Fibroblast of skin of left biceps (primary cell): ENCODE measurements at places on chromosomes 1 and 21.

GRCh38 chr1:46303872-46304326 lies 401 bp downstream of the UQCRH start:
- no peak for DNase-seq

DNA sequence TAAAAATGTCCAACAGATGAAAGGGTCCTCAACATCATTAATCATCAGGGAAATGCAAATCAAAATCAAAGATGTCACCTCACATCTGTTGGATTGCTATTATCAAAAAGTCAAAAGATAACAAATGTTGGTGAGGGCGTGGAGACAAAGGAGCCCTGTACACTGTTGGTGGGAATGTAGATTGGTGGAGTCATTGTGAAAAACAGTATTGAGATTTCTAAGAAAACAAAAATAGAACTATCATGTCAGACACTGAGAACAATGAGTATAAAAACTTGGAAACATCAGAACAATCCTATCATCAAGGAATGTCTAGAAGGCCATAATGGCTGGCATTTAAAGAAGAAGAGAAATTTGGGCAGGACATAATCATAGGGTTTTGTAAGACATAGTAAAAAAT lies 209.2 kb upstream of the PTGFR start:
- no peak for DNase-seq

DNA sequence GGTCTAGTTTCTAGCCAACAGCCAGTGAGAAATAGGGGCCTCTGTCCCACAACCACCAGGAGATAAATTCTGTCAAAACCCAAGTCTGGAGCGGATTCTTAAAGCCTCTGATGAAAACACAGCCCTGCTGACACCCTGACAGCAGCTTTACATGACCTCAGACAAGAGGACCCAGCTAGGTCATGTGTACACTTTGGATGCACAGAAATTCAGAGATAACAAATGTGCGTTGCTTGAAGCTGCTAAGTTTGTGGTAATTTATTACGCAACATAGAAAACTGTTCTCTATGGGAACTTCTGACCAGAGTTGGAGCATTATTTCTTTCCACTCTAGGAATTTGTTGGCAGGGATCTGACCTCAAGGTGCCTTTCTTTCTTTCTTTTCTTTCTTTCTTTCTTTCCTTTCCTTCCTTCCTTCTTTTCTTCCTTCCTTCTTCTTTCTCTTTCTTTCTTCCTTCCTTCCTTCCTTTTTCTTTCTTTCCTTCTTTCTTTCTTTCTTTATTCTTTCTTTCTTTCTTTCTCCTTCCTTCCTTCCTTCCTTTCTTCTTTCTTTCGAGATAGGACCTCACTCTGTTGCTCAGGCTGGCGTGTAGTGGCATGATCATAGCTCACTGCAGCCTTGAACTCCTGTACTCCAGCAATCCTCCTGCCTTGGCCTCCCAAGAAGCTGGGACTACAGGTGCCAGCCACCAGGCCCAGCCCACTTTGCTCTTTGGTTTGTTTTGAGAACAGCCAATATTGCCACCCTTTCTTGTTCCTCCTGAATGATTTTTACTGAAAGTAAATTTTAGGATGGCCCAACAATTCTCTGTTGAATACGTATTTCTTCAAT lies 14.9 kb upstream of the HMGCS2 start:
- DNase-seq = no peak

- peak; percentile 26 for DNase-seq
Observed at GRCh38 chr1:198007687-198008607, 90.8 kb downstream of the LHX9 start.

GRCh38 chr1:200619894-200620272 lies 668 bp downstream of the KIF14 start:
- no peak for DNase-seq

DNA sequence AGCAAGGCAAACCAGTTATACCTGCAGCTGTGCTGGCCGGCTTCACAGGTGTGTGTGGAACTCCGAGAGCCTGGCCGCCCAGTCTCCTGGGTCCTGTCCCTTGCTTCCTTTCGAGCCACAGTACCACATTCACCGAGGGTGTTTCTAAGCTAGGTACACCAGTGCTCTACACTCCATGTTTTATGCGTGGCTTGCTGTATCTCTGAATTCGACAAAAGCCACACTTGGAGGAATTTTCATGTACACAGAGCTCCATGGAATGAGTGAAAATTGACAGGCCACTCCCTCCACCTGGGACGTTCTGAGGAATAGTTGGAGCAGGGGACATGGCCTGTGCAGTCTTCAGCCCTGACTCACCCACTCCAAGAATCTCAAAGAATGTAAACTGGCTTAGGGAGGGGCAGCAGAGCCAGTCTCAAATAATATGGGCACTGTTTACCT lies 14.0 kb downstream of the ETS2 start:
- no peak for DNase-seq

- DNase-seq = peak; percentile 8
Observed at GRCh38 chr1:2414297-2414958, 2.1 kb upstream of the PEX10 start.

GRCh38 chr1:167450843-167451242 lies 67.5 kb downstream of the CD247 start:
- no peak for DNase-seq

DNA sequence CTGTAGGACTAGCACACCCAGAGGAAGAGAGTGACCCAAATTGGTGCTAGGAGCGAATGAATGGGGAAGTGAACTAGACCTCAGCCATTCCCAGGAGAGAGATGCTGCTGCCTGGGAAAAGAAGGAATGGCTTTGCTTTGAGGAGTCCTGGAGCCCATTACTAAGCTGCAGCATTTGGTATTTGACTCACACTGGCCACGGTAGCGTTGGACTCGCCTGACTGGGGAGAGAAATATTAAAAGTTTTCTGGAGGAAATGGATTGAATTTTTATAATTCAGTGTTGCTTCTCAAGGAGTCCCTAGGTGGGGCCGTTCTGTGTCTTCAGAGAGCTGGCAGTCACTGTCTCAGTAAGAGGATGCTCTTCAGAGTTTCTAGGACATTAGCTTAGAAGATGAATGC lies 40.2 kb downstream of the PIK3CD start:
- DNase-seq = no peak

- no peak for DNase-seq
Observed at GRCh38 chr1:162070094-162070748, 730 bp downstream of the NOS1AP start.

DNA sequence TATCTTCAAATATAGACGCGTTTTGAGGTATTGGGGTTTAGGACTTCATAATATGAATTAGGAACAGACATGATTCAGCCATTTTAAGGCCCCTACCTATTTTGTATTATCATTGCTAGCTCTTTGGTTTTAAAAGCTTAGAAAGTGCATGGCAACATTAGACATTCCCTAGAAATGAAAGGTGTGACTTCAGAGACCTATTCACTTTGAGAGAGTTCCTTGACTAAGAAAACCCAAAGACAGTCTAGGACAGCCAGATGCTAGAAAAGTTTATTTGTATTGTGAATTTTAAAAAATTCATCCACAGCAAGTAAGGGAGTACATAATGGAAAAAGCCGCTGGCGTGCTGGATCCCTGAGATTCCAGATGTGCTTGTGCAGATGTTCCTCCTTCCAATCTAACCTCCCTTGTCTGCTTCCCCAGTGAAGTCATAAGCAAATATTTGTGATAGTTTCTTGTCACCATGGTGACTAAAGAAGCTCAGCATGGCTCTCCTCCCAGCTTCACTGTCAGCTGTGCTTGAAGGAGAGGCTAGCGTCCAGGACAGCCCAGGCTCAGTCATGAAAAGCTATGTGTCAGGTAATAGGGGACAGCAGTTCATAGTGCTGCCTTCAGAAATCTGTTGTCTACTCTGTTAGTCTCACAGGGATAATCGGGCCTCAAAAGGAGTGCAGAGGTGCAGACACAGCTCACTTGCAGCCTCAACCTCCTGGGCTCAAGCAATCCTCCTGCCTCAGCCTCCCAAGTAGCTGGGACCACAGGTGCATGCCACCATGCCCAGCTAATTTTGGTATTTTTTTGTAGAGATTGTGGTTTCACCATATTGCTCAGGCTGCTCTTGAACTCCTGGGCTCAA lies 34.8 kb downstream of the KPNA6 start:
- DNase-seq = peak; percentile 47

GRCh38 chr1:65025794-65026193 lies 59.4 kb upstream of the JAK1 start:
- DNase-seq = no peak

- DNase-seq = no peak
Observed at GRCh38 chr1:116754198-116754977, at the start of gene CD2. TSS of gene CD2 (plus strand) at chr1:116754430. CDS start at chr1:116754493, 63 bp downstream.

DNA sequence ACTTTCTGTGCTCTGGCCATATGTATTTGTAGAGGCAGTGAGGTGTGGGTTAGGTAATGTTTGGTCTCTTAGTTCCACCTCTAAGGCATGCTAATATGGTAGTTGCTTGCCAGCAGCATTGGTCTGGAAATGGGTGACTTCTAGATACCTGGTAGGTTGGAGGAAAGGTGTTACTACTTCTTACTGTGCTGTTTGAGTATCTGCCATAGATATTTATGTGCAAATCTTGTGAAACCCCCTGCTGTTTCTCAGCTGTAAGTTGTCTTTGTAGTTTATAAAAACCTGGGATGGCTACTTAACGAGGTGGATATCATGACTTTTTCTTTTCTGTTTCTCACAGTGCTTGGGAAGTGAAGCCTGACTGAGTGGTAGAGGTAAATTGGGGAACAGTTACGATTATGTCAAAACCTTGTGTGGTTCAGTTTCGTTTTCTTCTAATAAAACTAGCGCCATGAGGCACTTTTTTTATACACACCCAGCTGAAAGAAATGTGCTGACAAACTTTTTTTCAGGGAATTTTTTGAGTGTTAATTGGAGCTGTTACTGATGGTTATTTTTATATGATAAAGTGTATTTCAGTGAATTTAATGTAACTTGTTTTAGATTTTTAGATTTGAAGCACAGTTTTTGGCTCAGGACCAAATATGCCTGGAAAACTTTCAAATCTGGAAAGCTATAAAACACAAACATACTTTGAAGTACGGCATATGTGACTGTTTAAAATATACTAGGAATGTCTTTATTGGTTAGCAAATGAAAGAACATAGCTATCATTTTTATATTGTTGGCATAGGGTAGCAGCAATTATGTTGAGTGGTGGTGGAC lies 42.1 kb downstream of the CAMSAP2 start:
- peak; percentile 30 for DNase-seq

GRCh38 chr1:228212415-228212965 lies 4.6 kb downstream of the OBSCN start:
- no peak for DNase-seq

DNA sequence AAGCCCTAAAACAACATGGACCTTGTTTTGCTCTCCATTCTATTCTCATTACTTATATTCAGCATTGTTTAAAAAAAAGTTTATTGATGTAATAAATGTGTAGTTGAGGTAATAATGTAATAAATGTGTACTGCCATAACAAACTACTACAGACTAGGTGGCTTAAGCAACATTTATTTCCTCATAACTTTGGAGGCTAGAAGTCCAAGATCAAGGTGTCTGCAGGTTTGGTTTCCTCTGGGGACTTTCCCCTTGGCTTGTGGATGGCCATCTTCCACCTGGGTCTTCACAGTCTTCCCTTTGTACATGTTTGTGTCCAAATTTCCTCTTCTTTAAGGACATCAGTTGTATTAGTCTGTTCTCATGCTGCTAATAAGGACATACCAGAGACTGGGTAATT lies 93.1 kb downstream of the LMO4 start:
- no peak for DNase-seq

GRCh38 chr1:243505986-243506689 lies 250.3 kb downstream of the SDCCAG8 start:
- DNase-seq = no peak

- no peak for DNase-seq
Observed at GRCh38 chr1:231684356-231685244, 58.0 kb downstream of the DISC1 start.

DNA sequence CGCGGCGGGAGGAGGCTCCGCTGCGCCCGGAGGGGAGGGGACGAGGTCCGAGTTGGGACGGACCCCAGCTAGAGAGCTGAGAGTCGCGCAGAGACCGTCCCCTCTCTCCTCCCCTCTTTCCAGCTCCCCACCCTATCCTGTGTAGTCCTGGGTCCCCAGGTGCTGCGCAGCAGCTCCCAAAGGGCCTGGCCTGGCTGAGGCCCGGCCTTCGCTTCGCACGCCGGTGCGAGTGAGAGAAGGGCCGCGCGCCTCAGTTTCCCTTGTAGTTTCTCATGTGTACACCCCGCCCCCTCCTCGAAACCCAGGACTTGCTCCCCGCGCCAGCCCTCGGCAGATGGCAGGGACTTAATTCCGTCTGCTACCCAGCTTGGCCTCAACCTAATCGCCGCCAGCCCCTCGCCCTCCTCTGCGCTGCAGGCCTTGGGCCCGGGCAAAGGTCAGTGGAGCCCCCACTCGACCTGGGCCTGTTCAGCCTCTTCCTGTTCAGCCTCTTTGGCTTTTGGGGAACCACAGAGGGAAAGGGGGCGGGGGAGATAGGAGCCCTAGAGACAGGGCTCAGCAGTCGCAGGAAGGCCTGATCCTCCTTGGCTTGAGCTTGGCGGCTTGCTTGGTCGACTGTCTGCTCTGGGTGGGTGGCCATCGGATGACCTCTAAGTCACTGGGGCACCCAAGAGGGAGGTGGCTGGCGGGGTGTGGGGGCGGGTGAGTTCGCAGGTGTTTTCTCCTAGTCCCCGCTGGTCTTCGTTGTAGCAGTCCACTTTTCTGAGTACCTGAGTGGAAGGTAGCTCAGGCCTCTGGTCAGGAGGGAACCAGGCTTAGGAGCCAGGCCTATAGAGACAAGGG lies 1.0 kb downstream of the ZNF687 start:
- no peak for DNase-seq

- DNase-seq = no peak
Observed at GRCh38 chr1:109231066-109231465, 17.3 kb downstream of the SARS1 start.

- DNase-seq = no peak
Observed at GRCh38 chr1:81174052-81174451, 626.7 kb upstream of the ADGRL2 start.

DNA sequence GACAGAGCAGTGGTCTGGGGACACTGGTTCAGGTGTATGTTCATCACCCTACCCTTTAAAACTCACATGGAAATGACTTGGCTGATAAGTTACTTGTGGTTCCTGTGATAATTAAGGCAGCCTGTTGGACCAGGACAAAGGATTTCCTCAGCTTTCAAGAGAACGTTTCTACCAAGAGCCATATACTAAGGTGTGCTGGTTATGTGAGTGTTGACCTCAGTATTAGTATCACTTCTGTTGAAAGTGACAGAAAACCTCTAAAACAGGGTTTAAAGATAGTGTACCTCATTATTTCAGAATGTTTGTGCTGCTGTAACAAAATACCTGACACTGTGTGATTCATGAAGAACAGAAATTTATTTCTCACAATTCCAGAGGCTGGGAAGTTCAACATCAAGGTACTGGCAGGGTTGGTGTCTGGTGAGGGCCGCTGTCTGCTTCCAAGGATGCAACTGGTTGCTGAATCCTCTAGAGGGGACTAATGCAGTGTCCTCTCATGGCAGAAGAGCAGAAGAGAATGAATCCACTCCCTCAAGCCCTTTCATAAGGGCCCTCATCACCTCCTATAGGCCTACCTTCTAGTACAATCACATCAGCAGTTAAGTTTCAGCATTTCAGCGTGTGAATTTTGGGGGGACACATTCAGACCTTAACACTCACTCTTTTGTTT lies 54.9 kb downstream of the UCK2 start:
- DNase-seq = no peak
